ENCODE measurements at places on chromosomes 5 and 9.

- no peak for DNase-seq
Observed at GRCh38 chr9:114691046-114691955, 9.3 kb upstream of the TEX48 start.

DNA sequence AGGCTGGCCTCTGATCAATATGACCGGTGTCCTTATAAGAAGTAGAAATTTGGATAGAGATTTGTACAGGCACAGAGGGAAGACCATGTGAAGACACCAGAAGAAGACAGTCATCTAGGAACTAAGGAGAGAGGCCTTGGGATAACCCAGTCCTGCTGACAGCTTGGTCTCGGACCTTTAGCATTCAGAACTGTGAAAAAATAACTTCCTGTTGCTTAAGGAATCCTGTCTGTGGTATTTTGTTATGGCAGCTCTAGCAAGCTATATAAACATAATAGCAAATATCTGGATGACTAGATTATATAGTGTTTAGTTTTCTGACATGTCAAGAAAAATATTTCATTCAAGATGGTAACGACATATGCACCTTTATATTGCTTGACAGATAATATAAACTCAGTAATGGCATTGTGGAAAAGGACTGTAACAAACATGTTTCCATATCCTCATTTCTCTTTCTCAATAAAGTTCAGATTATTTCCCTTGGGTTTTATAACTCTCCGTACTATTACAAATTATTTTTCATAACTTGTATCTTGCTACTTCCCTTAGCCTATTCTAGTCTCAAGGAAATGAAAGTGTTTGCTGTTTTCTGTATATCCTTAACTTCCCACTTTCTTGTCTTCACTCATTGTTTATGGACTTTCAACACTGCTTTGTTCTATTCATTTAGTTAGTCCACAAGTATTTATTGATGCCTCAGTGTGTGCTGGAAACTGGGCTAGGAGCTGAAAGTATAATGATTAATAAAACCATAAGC lies 62.4 kb downstream of the KIAA1958 start:
- DNase-seq: no peak

DNA sequence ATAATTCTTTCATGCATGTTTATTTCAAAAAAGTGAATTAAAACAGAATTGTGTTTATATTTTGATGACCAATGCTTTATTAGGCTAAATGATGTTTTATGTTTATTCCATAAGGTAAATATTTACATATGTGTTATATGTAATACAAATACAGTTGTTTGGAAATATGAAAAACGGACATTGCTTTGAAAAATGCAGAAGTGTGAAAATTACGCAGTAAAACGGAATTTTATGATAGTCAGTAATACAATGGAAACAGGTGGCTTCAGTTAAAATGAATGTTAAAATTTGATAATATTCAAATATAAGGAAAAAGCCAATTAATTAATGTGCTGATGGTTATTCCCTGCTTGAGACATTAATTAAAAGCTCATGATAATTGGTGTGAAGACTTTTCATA lies 1633.8 kb downstream of the MAT2B start:
- DNase-seq: no peak

DNA sequence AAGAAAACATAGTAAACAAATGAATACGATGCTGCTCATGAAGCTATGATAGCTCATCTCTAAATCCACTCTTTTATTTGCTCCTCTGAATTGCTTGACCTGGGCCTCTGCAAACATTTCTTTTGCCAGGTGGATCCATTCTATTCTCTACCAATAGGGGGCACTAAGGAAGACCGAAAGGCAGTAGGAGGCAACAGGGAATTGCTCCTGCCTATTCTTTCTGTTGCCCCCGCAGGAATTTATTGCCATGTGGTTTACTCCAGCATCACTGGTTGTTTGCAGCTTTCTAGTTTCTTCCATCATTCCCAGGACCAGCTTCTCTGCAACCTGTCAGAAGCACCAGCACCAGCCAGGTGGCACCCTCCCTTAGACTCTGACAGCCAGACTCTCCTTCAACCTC lies 5.3 kb downstream of the GAPT start:
- DNase-seq: no peak

GRCh38 chr5:32145378-32145777 lies 28.7 kb downstream of the GOLPH3 start:
- no peak for DNase-seq

GRCh38 chr5:163757344-163757743 lies 251.9 kb downstream of the MAT2B start:
- DNase-seq: no peak

GRCh38 chr9:19830796-19831195 lies 42.0 kb upstream of the SLC24A2 start:
- DNase-seq: no peak

DNA sequence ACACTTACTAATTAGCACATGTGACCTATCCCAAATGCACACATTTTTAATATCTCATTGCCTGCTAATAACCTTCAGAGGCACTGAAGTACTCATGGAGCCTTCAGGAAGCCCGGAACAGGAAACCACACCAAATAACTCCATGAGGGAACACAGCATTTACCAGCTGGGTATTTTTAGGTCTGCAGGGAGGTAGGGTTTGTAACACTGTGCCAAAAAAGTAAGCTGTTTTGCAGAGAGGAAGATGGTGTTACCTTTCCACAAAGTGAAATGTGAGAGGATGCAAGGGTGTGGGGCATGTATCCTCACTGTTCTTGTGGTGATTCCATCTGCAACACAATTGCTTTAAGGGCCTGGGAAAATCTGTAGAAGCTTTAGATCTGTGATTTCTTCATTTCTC lies 64.4 kb downstream of the NUDT12 start:
- no peak for DNase-seq

- no peak for DNase-seq
Observed at GRCh38 chr9:83199240-83199639, 136.3 kb upstream of the RASEF start.

DNA sequence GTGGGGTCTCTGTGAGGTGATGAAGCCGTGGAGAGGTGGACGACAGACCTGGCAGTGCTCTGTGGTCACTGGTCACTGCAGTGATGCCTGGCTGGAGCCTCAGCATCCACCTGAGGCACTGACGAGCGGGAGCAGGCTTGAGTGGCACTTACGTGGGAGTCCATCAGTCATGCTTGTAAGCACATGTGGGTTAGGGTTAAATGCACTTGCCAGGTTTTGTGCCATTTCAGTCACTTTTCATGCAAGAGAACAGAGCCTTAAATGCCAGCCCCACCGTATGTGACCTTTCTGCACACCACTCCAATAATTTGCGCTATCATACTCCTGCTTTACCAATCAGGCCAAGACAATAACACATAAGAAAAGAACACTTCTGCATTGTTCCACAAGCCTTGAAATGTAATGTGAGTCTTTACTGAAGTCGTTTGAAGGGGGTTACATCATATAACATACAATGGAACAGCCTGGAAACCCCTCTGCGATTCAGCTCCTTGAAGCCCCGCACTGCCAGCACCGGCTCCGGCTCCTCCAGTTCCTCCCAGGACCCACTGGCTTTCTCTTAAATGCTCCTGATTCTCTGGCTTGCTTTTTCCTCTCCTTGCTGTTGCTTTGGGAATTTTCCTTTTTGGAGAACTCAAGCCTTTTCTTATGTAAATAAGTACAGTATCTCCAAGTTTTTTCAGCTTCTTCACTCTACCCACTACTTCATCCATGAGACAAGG lies 59.4 kb upstream of the CTXN3 start:
- no peak for DNase-seq

- DNase-seq: no peak
Observed at GRCh38 chr5:89128092-89128491, 245.1 kb upstream of the MEF2C start.

- DNase-seq: no peak
Observed at GRCh38 chr5:131264451-131265099, 722 bp downstream of the CDC42SE2 start.

- DNase-seq: no peak
Observed at GRCh38 chr9:104556830-104557634, 11.9 kb upstream of the OR13C8 start.

GRCh38 chr9:10059044-10059443 lies 553.8 kb downstream of the PTPRD start:
- DNase-seq: no peak

- DNase-seq: no peak
Observed at GRCh38 chr5:145661737-145662485, 173.2 kb downstream of the PRELID2 start.

GRCh38 chr5:83102364-83102980 lies 25.1 kb downstream of the XRCC4 start:
- DNase-seq: no peak

DNA sequence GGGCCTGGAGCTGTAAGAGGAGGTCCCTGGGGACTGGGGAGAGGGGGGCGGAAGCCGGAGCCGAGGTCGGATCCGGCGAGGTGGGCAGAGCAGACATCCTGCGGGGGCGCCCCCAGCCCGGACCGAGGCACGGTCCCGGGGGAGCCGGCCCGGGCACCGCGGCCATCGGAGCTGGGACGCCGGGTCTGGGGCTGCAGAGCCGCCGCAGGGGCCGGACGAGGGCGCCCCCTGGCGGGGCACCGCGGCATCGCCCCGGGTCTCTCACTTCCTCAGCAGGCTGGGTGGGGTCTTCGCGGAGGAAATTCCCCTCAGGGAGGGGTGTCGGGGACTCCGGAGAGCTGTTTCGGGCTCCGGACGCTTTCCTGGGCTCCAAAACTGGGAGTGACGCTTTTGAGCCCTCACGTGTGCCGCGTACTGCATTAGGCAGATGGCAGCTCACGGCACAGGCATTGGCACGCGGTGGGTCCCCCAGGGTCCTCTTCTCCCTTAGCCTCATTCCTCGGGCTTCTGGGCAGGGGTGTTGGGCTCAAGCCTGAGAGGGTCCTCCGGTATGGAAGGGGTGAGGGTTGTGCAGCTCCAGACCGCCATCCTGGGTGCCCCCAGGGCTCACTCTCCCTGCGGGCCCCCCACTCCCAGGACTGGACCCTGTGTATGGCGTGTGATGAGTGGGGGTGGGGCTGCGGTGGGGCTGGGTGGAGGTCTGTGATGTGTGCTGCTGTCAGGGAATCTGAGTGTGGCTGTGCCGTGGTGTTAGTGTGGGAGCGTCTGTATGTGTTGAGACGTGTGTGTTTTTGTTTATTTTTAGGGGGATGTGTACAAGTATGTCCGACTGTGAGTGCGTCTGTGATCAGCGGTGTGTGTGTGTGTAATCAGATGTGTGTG lies 29.6 kb downstream of the LHX2 start:
- no peak for DNase-seq

DNA sequence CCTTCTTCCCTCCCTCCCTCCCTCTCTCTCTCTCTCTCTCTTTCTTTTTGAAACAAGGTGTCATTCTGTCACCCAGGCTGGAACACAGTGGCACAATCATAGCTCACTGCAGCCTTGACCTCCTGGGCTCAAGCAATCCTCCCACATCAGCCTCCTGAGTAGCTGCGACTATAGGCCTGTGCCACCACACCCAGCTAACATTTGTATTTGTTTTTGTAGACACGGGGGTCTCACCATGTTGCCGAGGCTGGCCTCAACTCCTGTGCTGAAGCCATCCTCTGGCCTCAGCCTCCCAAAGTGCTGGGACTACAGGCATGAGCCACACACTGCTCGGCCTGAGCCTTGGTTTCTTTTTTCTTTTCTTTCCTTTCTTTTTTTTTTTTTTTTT lies 45.8 kb downstream of the PLPP7 start:
- no peak for DNase-seq

- no peak for DNase-seq
Observed at GRCh38 chr9:4009006-4009511, 290.8 kb downstream of the GLIS3 start.

DNA sequence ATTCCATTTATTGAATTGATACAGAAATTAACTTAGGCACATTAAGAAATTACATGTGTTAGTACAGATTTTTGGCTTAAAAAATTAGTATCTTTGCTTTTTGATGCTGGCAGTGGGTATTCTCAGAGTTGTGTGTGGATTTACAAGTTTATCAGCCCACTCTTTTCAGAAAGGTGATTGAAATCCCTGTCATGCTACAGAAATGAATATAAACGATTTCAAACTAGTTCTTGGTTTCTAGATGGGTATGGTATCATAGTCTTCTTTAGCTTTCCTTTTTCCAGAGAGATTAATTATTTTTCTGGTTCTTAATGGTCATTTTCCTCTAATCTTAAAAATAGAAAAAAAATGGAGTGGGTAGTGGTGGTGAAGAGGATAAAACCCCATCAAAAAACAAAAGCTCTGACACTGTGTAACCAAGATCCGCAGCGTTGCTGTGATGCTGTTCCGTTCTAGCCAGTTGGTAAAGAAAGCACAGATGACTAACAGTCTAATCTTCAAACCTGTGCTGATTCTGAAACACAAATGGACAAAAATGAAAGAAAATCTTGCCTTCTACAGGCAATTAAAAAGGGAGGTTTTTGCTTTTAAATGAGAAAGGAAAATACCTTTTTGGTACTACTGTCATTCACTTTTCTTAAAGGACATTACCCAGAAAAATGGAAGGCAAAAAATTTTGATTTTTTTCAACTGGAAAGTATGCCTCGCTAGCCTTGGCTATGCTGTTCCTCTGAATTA lies 5.2 kb downstream of the LRRTM2 start:
- no peak for DNase-seq

DNA sequence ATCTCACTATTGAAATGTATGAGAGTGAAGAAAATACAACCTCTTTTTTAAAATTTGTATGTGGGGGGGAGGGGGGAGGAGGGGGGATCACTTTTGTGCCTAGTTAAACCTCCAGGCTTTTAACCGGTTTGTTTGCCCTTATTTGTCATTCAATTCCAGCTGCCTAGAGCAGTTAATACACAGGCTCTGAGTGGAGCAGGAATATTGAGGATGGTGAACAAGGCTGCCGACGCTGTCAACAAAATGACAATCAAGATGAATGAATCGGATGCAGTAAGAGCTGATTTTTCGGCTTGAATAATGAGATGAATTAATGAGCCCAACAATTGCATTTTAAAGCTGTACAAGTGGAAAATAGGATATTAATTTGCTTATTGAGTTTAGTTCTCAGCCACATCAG lies 28.7 kb upstream of the SNX24 start:
- DNase-seq: no peak

DNA sequence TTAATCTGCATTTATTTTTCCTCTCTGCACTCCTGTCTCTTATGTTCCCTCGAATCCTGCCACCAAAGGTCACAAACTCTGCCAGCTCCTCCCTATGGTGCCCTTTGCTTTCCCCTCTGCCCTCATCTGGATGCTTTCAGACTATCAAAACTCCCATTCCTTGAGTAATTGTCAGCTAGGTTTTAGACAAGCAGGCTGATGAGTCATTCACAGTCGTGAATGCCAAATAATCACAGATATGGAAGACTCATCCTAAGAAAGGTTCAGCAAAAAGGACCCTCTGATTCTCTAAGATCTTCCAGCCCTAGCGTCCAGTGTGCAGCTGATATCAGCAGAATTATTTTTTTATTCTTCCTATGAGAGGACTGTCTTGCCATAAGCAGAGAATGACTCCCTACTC lies 104.5 kb upstream of the NUDT12 start:
- no peak for DNase-seq

DNA sequence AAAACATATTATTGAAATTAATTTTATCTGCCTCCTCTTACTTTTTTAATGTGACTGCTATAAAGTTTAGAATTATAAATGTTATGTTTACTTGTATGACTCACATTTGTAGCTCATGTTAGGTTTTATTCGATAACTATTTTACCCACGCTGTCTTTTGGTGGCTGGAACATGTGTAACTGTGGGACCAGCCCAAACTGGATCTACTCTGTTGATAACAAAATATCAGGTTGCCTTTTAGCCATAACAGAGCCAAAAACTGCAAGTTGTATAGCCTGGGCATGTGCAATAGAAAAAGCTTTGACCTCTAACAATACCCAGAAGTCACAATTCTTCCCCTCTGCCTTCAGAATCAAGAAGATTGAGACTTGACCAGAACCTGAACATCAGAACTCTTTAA lies 356.5 kb downstream of the PRELID2 start:
- no peak for DNase-seq

Measured in esophagus squamous epithelium (tissue), 5 donors.